Fibroblast of skin of right biceps (primary cell): ENCODE measurements at places on chromosomes 12 and 14.

DNA sequence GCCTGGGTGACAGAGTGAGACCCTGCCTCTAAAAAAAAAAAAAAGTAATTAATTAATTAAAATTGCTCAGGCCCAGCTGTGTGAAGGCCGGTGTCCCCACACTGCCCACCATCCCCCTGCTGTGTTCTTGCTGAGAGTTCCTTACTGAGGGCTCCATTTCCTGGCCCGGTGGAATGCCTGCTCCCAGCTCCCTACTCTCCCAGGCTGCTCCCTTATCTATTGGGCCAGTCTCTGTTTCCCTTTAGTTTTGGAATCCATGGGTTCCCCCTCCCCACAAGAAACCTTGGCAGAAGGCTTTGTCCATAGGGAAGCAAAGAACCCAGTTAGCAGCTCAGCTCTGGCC is 19.0 kb downstream of the MLXIP start:
- no peak for DNase-seq

DNA sequence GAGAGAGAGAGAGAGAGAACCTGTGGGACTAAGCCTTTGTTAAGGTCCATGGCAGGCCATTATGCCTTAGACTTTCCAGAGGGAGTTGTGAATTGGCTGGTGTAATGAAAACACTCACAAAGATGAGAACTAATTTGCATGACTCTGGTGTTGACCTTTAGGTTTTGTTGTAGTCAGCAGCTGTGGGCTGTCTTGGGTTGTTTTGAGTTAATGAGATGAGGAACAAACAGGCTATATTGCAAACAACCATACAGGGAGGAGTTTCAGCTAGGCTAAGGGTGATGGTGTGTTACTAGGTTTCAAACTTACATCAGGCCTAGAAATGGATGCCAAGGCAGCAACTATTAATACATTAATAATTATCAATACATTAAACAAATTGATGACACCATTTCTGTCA is 26.3 kb downstream of the ATXN7L3B start:
- no peak for DNase-seq

GRCh38 chr12:124795081-124795948 is 68.3 kb downstream of the SCARB1 start:
- DNase-seq: no peak

DNA sequence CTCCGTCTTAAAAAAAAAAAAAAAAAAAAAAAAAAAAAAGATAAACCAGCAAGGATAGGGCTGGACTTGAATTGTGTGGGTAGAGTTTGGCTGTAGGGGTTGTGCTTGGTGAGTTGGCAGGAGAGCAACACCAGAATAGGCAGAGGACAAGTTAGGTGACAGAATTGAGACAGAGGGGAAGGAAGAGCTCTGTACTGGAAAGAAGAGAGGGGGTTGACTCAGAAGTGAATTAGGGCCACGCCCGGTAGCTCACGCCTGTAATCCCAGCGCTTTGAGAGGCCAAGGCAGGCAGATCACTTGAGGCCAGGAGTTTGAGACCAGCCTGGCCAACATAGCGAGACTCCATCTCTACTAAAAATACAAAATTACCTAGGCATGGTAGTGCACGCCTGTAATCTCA is 6.1 kb upstream of the TMEM30B start:
- DNase-seq: no peak

- DNase-seq: no peak
These were observed 14.8 kb downstream of the KRT7 start for GRCh38 chr12:52247622-52248540.

GRCh38 chr12:5518584-5519365 is 86.9 kb downstream of the NTF3 start:
- no peak for DNase-seq

GRCh38 chr12:83823386-83824045 is 1089.1 kb downstream of the SLC6A15 start:
- DNase-seq: peak; percentile 19
